ENCODE measurements at places on chromosomes 11 and 22.

DNA sequence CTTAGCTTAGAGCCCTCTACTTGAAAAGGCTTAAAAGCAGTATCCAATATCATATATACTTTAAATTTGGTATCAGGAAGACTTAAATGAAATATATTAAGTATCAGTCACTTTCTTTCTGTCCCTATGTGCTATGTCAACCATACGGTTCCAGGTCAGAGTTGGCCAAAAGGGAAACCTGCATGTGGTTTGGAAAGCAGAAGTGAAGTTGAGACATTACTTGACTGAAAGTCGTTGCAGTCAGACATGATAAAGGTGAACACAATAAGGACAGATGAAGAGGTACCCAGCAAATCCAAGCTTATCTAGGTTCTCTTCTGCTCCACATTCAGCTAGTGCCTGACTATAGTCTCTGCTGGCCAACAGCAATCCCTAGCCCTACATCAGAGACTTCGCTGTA, 336.8 kb downstream of the KCNA4 start:
- no peak for DNase-seq

DNA sequence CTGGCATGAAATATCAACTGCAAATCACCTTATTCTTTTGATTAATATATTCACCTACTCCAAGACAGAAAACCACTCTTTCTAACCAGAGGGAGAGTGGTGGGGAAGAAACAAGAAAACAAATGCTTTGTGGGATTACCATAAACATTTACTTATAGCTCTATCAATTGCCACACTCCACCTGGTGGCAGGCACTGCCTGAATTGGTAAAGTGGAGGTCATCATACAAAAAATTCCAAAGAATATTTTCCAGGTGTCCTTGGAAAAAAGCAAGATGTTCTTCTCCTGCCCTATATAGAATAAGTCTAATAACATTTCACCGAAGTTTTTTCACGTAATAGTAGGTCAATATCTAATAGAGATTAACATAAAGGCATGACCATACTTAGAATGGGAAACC, 45.3 kb downstream of the PHF21A start:
- DNase-seq: no peak

GRCh38 chr22:19641983-19642451, 72.3 kb upstream of the SEPTIN5 start:
- no peak for DNase-seq

DNA sequence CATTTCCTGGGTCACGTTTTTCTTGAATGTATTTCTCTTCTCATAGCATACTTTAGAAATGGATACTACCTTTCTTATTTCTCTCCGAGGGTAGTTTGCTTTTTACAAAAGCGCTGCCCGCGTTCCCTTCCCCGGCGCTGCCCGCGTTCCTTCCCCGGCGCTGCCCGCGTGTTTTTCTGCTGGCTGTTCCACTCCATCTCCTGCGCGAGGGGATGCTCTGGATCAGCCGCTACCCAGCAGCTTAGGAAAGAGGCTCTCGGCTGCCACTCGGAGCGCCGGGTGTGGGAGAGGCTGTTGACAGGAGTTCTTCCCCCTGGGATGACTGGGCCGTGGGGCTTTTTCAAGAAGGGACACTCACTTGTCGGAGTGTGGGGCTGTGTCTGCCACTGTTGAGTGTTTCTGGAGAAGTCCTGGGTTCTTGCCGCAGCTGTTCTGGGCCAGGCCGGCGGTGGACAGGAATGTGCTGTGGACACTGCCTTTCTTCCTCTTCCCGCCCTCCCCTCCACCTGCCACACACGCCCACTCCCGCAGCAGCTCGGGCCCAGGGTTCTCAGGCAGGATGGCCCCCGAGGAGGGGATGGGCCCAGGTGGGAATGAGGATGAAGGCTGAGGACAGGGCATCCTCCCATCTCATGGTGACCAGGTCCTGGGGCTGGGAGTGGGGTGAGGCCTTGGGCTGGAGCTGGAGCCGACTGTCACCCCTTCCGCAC, 30.6 kb downstream of the GLB1L2 start:
- DNase-seq: no peak

- no peak for DNase-seq
Measured at GRCh38 chr11:69130654-69131053, 25.1 kb upstream of the SMIM38 start.

DNA sequence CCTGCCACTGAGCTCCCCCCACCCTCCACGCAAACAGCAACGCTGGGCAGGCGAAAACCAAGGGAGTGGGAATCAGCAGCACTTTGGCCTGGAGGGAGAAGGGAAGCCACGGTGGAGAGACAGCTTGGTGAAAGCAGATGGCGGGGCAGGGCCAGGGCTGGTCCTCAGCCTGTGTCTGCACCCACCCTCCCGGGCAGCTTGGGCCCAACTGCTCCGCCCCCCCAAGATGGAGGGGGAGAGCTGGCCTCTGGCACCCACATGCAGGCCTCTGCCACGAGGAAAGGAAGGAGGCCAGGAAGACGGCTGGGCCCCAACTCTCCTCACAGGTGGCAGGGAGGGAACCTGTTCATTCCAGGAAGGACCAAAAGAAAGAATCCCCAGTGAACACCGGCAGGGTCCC, 17.8 kb downstream of the MAFF start:
- no peak for DNase-seq

- no peak for DNase-seq
Measured at GRCh38 chr22:32615874-32616564, 141.4 kb downstream of the FBXO7 start.

- no peak for DNase-seq
Measured at GRCh38 chr11:120332822-120333716, 3.1 kb upstream of the ARHGEF12 start.

- DNase-seq: no peak
Measured at GRCh38 chr11:115008799-115009198, 330.5 kb downstream of the NXPE2 start.

- no peak for DNase-seq
Measured at GRCh38 chr22:29265305-29265704, 2.5 kb downstream of the RHBDD3 start.

- no peak for DNase-seq
Measured at GRCh38 chr11:75286826-75287465, 46.4 kb downstream of the TPBGL start.

DNA sequence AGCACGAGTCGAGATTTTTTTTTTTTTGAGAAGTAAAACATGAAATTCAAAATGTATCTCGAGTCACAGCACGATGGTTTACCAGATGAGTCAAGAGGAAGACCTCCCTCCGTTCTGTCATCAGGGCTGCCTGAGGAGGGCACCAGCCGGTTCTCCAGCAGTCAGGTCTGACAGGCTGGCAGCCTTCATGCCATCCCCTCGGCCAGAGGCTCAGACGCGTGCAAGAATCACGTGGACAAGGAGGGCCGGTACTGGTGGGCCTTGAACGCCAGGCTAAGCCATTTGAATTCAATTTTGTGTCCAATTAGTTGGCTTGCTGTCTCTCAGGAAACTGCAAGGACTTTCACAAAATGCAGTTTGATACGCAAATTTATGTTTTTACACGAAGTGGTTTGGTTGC, 1412.2 kb downstream of the BRD1 start:
- DNase-seq: no peak

DNA sequence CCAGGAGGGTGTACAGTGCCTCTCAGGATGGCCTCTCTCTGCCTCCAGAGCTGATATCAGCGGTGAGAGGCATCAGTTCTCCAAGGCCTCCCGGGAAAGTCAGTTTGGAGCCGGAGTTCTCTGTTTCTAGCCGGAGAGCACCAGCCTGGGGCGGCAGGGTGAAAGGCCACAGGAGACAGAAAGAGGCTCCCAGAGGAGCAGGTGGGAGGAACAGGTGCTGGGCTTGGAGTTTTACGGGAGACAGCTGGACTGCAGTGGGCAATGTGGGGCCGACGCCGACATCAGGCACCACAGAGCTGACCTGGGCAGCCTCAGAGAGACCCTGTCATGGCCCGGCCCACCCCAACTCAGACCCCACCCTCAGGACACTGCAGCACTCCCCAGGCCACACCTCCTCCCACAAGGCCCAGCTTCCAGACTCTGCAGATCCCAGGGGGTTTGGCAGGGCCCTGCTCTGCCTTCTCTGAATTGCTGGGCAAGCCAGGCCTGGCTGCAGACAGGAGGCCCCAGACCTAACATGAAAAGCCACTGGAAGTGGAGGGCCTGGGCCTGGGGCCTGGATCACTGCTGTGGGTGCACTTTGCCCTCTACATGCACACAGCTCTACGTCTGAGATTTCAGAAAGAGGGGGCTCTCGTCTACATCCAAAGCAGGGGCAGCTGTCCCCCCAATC, 885.6 kb downstream of the BRD1 start:
- DNase-seq: no peak

GRCh38 chr11:69791276-69792180, 16.4 kb upstream of the FGF4 start:
- DNase-seq: no peak

DNA sequence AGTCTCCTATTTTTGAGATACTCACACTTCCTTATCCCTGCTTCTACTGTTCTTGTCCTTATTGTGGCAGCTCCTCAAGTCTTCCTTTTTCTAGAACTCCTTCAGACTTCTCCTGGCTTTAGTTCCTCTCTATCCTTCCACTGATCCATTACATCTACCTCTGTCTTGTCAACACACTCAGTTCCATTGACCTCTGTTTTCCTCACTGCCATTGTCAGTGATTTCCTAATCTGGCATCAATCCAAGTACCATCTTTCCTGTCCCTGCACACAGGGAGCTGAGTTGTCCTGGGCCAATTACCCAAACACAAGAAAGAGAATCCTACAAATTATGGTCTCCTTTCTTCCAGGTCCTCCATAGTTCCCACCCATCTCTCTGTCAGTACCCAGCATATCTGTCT, 27.9 kb upstream of the RIC3 start:
- DNase-seq: no peak

DNA sequence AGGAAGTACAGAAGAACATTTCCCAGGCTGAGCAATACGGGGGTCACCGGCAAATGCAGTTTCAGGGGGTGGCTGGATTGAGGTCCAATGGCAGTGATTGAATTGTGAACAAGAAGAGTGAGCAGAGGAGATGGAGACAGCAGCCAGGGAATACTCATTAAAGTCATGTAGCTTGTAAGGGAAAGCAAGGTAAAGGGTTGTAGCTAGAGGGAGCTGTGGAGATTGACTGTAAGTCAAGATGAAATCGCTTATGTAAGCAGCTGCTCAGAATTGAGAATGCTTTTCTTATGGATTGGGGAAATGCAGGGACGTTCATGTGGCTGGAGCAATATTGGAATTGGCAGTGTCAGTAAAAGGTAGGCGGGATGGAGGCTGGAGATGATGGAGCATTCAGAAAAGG, 111.4 kb upstream of the TBCEL start:
- DNase-seq: no peak

DNA sequence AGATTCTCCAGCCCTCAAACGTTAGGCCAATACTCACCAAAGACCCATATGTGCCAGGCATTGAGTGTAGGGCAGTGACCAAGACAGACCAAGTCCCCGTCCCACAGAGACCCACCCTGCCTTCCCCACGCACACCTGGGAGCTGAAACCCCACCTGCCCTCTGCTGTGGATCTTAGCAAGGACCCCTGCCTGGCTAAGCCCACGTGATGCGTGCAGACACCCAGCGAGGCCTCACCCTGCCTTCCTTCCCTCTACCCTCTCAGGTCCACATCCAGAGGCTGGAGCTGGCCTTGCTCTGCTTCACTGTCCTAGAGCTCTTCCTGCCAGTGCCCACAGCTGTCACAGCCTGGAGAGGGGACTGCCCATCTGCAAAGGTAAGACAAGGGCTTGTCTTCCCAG, 10.2 kb downstream of the MS4A10 start:
- DNase-seq: no peak

GRCh38 chr11:16337421-16338213, 18.7 kb downstream of the SOX6 start:
- DNase-seq: no peak

DNA sequence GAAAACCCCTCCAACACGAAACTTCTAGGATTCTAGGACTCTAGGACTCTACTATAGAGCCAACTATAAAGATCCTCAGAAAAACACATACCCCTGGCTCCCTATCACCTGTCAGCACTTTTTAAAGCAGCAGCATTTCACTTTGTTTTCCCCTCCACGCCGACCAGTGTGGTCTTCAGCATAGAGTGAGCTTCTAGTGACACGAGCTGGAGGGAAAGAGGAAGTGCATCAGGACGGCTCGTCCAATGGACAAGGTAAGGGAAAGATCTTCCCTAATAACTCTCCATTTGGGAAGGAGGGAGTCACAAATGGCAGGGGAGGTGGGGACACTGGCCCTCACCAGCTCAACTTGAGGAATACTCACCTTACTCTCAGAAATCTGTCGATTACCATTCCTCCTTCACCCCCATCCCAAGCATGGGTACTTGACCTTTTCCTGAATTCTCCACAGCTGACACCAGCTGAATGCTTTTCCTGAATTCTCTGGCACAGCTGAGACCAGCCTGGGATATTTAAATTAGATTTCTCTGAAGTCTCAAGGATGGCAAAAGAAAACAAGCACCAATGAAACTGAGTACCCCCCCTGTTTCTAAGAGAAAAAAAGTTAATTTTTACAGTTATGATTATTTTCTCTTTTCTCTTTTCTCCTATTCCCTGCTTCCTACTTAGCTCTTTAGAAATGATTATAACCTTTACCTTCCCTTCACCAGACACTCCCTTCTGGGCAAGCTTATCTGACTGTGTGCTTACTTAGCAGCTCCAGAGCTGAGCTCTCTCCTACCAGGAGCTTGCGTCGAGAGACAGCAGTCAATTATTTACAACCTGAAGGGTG, 33.3 kb upstream of the NNMT start:
- no peak for DNase-seq

- DNase-seq: no peak
Measured at GRCh38 chr11:69642549-69642912, 1.6 kb downstream of the CCND1 start.

GRCh38 chr22:37460684-37461083, 25.5 kb downstream of the MFNG start:
- DNase-seq: no peak

DNA sequence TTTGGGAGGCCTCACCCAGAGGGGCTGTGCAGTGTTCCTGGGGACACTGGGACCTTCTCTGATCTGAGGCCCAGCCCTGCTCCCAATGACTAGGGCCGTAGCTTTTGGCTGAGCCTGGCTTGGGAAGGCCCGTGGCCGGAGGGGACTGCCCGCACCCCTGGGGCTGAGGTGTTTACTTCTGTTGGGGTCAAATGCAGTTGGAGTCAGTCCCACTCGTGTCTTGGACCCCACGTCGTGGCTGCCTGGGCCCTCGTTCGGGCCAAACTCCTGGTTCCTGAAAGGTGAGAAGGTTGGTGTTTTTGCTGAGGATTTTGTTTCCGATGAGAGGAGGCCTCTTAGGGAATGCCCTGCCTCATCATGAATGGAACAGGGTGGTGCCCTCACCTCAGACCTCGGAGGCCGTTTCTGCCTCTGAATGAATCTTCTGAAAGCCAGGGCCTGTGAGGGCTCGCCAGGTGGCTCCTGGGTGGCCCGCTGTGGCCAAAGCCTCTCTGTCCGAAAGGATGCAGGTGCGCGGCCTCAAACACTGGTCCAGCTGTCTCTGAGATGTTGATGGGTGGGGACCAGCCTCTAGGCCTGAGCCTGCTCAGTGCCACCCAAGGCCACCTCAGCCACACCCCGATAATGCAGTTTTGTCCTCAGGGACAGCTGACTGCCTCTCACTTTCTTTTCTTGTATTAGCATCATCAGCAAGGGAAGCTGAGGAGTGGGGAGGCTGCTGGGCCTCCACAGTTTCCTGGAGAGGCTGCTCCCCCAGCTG, 40.3 kb upstream of the A4GALT start:
- DNase-seq: no peak

Data from activated T-helper 1 cell treated with Interleukin-2 at 50 U/mL for 16 hours (primary cell).